ENCODE measurements at places on chromosomes 2 and 18.

GRCh38 chr18:54712306-54712705, 116.0 kb upstream of the RAB27B start:
- peak; percentile 40 for DNase-seq

DNA sequence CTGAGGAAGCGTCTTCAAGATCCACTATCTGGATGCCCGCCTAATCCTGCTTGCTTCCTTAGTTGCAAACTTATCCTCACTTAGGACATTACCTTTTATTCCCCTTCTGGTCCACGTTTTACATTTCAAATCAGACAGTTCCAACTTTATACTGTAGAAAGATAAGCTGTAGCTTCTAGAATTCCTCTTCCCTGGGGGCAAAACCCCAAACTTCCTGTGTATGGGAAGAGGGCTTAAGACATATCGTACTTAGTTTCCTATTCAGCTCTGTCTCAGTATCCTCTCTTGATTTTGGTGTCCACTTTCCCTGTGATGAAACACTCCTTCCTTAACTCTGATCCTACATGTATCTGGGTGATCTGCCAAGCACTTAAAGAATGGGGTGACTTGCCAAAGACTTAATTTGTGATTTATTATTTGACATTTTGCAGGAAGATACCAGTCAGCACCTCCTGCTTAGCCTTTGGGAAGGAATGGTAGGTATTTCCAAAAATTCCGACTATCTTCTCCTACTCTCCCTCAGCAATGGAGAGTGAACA, 245.2 kb downstream of the CDCA7 start:
- DNase-seq = no peak

DNA sequence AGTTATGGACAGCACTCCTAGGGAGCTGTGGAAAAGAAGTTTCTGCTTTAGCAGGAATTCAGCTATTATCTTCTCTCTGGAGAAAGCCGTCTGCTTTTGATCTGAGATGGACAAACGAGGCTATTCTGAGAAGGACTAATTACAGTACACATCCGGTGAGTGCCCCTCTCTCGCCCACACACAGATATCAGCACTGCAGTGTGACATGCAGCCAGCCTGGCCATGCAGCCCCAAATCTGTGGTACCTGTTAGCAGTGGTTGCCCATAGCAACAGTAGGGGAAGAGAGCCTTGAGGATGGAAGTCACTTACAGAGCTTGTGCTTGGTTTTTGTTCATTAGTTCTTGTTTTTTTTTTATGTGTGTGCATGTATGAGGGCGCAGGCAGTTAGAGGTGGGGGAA, 73.9 kb upstream of the TRIB2 start:
- no peak for DNase-seq

- no peak for DNase-seq
Measured at GRCh38 chr18:57579934-57580333, 6.6 kb downstream of the FECH start.

DNA sequence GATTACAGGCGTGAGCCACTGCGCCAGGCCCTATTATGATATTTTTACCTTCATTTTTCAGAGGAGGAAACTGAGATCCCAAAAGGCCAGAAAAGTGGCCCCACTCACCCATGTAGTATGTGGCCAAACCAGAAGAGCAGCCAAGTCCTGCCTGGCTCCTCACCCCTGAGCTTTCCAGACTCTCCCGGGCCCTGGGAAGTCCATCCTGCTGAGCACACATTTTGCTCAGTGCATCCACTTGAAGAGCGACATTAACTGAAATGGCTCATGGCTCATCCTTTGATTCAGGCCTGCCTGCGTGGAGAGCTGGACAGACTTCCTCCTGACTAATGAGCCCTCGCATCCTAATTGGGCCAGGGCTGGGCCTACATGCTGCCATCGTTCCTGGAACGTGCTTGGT, 9.5 kb upstream of the NGEF start:
- no peak for DNase-seq

- DNase-seq = no peak
Measured at GRCh38 chr2:37664231-37664643, 7.2 kb downstream of the CDC42EP3 start.

- DNase-seq = no peak
Measured at GRCh38 chr18:49460976-49461601, 644 bp upstream of the DYM start.

- no peak for DNase-seq
Measured at GRCh38 chr2:43368483-43369385, 142.3 kb upstream of the ZFP36L2 start.

GRCh38 chr2:134934641-134935040, 16.0 kb downstream of the CCNT2 start:
- no peak for DNase-seq

DNA sequence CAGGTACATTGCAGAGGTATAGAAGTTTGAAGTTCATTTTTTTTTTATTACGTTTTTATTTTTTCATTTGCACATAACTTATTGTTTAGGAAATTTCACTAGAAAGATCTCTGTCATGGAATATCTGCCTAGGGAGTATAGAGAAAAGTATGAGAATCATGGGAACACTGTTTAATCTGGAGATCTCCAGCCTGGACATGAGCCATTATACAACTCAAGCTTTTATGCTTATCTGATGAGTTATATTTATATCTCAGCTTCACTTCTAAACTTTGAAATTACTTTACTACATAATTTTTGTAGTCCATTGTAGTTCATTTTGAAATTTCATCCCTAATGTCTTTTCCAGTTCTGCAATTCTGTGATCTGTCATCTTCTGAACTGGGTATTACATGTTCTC, 515.6 kb downstream of the ERBB4 start:
- DNase-seq = no peak
